ENCODE measurements at places on chromosomes 1 and 21. TPM values are rescaled to one million over a fixed set of nuclear protein-coding genes. Genes with fewer than 3 reads are reported as not detected.

RHCE gene
- total RNA-seq: 0.88 TPM

RHD gene
- total RNA-seq: not detected

HSD11B1 gene
- total RNA-seq: 1.8 TPM

- peak; percentile 58 for DNase-seq
Measured at GRCh38 chr1:231828182-231828920, 201.8 kb downstream of the DISC1 start.

GRCh38 chr1:13921190-13921589, 221.2 kb downstream of the PRDM2 start:
- DNase-seq: no peak

- DNase-seq: no peak
Measured at GRCh38 chr1:247840818-247841217, 878 bp downstream of the OR11L1 start.

DNA sequence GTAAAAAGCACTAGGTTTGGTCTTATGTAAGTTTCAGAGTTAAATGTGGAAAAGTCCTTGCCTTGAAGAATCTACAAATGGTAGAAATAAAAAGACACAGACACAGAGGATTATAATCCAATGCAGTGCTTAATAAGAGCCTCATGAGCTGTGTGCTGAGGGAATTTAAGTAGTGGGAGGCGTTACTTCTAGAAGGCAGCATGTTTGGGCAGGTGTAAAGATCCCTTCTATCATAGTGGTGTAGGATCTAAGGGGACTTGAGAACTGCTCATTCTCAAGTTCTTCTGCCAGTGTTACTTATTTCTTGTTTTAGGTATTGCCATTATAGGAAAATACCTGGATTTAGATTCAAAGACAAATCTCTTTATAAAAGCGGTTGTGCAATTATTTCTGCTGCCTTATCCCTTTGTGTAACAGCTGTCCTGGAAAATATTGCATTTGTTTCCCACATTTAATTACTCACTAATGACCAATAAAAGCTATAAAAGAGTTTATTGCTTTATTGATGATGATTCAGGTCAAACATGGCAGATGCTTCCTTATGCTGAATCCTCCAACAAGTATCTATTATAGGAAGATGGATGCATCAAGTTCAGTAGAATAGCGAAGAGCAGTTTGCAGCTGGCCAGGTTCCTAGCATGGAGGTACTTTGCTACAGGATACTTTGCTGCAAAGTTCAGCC, 132.5 kb upstream of the IVNS1ABP start:
- DNase-seq: no peak

DNA sequence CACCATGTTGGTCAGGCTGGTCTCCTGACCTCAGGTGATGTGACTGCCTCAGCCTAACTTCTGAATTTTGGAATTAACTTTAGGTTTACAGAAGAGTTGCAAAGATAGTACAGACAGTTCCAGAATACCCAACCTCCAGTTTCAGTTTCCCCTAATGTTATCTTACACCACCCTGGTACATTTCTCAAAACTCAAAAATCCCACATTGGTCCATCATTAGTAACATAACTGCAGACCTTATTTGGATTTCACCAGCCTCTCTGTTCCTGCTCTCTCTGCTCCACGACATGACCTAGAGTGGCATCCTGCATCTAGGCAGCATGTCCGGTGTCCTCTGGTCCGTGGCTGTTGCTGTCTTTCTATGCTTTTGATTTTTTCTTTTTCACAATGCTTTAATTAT, 5.0 kb upstream of the ZC3H12A start:
- no peak for DNase-seq

DNA sequence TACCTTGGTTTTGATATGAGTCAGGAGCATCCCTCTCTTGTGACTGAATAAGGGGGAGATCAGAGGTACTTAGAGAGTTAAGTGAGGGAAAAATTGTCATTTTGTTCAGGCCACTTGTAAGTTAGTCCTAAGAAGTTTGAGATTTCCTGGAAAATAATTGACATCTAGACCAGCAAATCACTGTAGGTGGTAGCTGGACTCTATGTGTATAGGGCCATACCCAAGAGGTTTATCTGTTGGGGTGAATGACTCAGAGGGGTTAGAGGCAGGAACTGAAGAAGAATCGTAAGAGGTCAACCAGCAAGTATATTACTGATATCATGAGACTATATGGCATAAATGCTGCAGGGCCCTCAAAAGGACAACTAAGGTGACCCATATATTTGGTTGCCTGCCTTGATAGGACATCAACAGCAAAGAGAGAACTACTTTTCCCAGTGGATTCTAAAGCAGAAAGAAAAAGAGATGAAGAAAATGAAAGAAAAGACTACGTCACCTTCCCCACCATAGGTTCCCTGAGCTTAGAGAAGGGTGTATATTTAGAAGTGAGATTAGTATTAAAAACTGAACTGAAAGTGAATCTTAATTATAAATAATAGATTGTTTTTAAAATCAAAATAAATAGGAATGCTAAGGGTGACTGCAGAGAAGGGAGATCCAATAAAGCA, 8.0 kb upstream of the RNPC3 start:
- no peak for DNase-seq

DNA sequence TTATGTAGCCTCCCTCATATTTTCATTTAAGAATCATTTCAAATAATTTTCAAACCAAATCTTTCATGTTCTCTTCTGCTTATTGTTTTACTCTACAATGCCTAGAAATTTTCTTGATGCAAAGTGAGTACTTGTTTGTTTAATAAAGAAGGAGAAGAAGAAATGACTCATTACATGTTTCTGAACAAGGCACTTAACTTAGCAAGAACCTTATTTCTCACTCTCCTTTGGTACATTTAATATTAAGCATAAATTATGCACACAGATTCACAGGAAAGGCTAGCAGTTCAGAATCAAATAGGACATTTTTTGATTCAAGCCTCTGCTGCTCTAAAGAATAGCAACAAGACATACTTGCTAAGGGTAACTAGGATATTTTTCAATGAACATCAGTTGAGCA, 9.1 kb downstream of the SCYL3 start:
- DNase-seq: no peak

- DNase-seq: no peak
Measured at GRCh38 chr1:168585191-168585590, 8.8 kb downstream of the XCL1 start.

DNA sequence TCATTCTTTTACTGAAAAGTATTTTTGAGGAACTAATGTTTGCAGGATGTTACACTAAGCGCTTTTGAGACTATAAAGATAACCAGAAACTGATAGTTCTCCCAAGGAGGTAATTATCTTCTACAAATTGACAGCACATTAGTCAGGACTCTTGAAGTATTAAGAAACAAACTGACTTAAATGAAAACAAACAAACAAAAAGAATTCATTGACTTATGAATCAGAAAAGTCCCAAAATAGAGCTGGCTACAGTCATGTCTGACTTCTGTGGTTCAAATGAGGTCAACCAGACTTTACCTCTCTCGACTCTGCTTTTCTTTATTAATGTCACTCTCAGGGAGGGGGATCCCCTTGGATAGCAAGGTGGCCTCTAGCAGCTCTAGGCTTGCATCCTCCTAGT, 296.8 kb downstream of the TPR start:
- DNase-seq: no peak

DNA sequence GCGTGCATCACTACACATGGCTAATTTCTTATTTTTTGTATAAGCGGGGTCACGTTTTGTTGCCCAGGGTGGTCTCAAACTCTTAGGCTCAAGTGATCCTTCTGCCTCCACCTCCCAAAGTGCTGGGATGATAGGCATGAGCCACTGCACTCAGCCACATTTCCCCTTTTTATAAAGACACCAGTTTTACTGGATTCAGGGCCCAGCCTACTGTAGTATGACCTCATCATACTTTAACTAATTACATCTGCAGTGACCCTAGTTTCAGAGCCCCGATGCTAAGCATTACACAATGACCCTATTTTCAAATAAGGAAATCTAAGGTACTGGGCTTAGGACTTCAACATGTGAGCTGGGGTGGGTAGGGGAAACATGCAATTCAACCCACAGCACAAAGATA, 31.8 kb upstream of the ENAH start:
- DNase-seq: no peak

- no peak for DNase-seq
Measured at GRCh38 chr1:201761178-201761577, 67.8 kb upstream of the IPO9 start.

GRCh38 chr1:99370476-99370875, 106.2 kb downstream of the PLPPR4 start:
- DNase-seq: no peak

- DNase-seq: no peak
Measured at GRCh38 chr1:96357141-96357765, 364.3 kb upstream of the PTBP2 start.

DNA sequence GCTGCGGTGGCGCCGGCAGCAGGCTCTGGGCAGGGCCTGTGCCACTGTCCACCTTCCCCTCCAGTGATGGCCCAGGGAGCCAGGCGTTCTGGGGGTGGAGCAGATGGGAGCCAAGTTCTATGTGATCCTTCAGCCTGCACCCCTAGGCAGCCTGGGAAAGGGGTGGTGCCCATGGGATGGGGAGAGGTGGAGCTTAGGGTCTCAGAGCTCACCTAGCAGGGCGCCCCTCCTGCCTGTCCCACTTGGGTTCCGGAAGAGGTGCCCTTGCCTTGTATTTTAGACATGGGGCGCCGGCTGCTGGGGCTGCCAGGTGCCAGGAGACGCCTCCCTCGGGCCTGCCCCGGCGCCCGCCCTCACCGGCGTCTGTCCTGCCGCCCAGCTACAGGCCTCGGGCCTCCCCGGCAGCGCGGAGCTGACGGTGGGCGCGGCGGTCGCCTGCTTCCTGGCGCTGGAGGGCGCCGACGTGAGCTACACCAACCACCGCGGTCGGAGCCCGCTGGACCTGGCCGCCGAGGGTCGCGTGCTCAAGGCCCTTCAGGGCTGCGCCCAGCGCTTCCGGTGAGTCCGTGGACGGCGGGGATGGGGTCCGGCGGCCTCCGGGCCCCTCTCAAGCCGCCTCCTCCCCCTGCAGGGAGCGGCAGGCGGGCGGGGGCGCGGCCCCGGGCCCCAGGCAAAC, 3.1 kb upstream of the MMP23B start:
- DNase-seq: peak; percentile 92

GRCh38 chr1:43039228-43040055, 80.8 kb upstream of the SLC2A1 start:
- no peak for DNase-seq

DNA sequence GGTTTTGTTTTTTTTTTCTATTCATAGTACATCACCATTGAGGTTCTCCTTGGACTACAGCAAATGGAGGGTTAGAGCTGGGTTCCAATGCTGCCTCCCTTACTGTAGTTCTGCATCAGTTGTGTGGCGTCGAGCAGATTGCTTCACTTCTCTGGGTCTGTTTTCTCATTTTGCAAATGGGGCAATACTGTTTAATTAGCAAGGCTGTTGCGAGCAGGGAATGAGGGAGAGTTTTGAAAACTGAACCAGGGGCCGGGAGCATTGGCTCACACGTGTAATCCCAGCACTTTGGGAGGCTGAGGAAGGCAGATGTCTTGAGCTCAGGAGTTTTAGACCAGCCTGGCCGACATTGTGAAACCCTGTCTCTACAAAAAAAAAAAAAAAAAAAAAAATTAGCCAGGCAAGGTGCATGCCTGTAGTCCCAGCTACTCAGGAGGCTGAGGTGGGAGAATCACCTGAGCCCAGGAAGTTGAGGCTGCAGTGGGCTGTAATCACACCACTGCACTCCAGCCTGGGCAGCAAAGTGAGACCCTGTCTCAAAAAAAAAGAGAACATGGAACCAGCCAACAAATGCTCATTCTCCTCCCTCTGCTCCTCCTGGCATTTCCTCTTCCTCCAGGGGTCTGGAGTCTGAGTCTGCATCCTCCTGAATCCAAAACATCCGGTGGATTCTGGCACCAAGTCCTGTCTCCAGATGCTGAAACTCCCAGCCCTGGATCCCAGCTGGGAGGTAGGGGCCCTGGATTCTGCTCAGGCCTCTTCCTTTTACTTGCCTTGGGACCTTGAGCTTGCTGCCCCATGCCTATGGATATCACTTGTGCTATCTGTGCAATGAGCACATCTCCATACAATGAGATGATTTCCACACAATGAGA, 3.7 kb upstream of the PLOD1 start:
- peak; percentile 75 for DNase-seq

GRCh38 chr1:50095716-50096115, 13.0 kb upstream of the ELAVL4 start:
- no peak for DNase-seq
